DMS53 (cell line): ENCODE measurements at places on chromosomes 1 and 21.

DNA sequence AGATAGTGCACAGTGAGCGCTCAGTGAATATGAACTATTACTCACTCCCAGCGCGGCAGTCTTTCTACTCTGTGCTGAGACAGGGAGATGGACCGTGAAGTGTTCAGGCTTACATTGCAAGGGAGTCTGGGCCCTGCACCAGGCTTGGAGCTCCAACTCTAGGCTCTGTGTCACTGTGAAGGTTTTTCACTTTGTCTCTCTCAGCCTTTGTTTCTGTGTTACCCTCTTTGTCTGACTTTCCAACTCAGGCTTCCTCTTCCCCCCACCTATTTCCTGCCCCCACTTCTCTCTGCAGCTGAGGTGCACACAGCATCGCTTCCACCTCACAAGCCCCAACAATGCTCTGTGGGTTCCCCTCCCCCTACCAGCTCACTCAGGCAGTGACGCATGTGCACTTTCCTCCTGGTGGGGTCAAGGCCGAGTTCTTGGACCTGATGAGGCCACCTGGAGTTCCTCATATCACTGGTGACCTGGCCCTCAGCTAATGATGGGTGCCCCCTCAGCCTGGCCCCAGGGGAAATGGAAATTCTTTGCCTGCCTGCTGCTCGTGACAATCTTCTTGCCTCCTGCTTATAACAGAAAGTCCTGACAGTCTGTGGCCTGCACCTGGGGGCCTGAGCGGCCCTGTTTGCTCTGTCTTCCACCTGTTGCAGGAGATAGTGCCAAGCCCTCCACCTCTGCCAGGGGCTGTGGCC is 1.1 kb upstream of the LCK start:
- no peak for DNase-seq

DNA sequence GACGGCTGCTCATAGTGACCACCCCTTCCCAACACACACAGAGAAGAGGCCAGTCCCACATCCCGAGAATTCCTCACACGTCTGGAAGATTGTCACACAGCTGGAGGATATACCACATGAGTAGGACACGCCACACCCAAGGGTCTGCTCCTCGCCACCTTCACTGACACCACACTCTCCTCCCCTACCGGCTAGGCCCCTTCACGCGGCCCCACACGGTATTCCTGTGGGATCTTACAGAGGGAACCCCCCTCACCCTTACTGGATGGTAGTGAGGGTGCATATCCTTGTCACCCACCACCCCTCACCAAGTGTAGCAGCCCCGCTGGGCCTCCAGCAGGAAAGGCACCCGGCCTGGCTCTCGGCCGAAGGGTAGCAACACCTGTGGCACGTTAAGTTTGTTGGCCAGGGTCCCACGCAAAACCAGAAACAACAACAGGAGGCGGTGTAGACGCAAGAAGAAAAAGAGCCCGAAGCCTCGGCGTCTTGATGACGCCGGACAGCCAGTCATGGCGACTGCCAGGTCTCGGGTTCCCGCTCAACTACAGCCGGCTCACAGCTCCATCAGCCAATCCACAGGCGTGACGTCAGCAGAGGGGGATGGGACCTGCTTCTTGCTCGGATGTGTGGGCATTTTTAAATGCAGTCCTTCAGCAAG is at the start of gene NUP210L:
NUP210L (minus strand) TSS at position 540 of the 658 bp plus-strand sequence.
- DNase-seq, result peak; percentile 93

GRCh38 chr1:62978741-62979140 is 194.8 kb downstream of the ATG4C start:
- no peak for DNase-seq

GRCh38 chr21:39444421-39445180 is 977 bp downstream of the LCA5L start:
- DNase-seq, result peak; percentile 36

- no peak for DNase-seq
These were observed 55.3 kb downstream of the DOP1B start for GRCh38 chr21:36211660-36212512.

GRCh38 chr1:27529704-27530018 is 39.7 kb upstream of the WASF2 start:
- peak; percentile 59 for DNase-seq
